Stimulated activated CD4-positive, alpha-beta T cell treated with anti-CD3 and anti-CD28 coated beads, Interleukin-15, amount 100 ng/mL, for 1 hour (primary cell): ENCODE measurements at places on chromosomes 4 and X.

GRCh38 chr4:16942491-16942890, 44.0 kb upstream of the LDB2 start:
- no peak for DNase-seq

GRCh38 chr4:8033067-8033755, 93.5 kb upstream of the AFAP1 start:
- no peak for DNase-seq

- no peak for DNase-seq
Observed at GRCh38 chr4:177574446-177574845, 132.2 kb upstream of the AGA start.

DNA sequence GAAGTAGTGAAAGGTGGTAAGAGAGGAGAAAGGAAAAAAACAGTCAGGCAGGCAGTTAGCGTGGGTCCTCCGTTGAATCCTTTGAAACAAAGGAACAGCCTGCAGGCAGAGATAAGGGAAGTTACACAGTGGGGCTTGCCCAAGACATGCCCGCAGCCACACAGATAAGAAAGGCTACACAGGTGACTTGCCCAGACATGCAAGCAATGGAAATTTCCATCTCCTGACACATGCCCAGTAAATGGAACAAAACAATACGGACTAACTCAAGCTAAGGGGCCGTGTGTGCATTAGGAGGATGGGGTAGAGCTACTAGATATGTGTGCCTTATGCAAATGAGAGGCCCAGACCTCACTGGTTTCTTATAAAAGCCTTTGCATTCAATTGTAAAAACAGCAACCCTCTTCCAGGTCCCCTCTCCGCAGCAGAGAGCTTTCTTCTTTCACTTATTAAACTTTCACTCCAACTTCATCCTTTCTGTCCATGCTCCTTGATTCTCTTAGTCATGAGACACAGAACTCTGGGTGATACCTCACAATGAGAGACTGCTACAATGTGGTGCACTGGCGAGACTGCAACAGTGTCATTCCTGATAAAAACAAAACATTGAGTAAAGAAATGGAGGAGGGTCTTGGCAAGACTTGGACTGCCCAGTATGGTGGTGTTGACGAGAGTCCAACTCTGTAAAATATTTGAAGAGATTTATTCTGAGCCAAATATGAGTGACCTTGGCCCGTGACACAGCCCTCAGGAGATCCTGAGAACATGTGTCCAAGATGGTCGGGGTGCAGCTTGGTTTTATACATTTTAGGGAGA, 997.4 kb upstream of the PRKX start:
- DNase-seq, result no peak

GRCh38 chr4:20359692-20360091, 108.0 kb downstream of the SLIT2 start:
- DNase-seq, result no peak

GRCh38 chrX:86033385-86033784, 14.0 kb downstream of the CHM start:
- no peak for DNase-seq

DNA sequence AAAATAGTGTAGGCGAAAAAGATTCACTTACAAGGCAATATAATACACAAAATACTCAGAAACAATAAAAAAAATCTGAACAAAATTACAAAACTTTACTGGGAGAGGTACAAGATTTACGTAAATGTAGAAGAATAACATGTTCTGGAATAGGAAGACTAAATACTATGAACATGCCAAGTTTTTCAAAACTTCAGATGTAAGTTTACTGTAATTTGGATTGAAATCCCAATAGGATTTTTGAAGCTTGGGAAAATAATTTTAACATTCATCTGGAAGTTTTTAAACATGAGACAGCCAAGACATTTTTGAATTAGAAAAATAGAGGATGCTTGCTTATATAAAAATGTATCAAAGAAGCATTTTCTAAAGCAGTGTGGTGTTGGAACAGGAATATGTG, 30.5 kb upstream of the CT83 start:
- no peak for DNase-seq

- DNase-seq, result no peak
Observed at GRCh38 chr4:699816-700580, 5.6 kb upstream of the PCGF3 start.

DNA sequence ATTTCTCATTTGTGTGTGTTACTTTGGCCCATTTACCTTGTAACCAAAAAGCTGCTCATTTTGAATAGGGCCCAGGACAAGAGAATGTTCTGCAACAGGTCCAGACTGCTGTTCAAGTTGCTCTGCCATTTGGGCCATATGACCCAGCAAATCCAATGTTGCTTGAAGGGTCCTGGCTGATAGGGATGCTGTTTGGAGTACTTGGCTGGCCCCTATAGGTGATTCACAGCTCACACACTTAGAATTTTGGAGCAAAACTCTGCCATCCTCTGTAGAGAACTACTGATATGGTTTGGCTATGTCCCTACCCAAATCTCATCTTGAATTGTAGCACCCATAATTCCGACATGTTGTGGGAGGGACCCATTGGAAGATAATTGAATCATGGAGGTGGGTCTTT, 131.5 kb downstream of the AASDH start:
- DNase-seq, result no peak

DNA sequence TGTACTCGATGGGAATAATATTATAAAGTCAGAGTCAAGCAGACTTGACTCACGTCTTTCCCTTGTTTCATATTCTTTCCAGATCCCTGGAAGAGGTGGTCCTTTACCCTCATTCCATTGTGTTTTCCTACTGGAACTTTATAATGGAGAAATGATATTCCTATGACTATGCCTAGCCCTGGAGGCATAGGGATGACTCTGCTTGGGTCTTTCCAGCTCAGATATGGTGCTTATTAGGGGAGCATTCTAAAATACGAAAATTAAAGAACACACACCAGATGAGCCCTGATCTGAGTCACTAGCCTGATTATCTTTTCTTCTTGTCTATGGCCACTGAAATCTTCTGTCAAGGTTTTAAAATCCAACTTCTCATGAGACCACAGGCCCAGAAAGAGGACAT, 231.4 kb downstream of the ANKRD50 start:
- DNase-seq, result no peak

- no peak for DNase-seq
Observed at GRCh38 chrX:100120956-100121355, 289.1 kb downstream of the PCDH19 start.

DNA sequence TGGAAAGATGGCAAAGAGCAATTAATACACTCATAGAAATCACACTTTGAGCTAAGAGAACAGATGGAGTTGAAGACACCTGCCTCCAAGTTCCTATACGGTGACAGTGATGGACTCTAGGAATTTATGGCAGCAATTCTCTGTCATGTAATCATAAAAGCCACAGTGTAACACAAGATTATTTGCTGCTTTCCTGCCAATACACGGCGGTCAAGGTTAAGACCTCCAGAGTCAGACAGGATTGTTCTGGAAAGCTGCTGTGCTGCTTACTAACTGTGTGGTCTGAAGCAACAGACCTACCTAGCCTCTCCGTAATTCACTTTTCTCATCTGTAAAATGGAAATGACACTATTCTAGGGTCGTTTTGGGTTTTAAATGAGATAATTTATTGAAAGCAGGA, 14.6 kb upstream of the KIT start:
- no peak for DNase-seq

DNA sequence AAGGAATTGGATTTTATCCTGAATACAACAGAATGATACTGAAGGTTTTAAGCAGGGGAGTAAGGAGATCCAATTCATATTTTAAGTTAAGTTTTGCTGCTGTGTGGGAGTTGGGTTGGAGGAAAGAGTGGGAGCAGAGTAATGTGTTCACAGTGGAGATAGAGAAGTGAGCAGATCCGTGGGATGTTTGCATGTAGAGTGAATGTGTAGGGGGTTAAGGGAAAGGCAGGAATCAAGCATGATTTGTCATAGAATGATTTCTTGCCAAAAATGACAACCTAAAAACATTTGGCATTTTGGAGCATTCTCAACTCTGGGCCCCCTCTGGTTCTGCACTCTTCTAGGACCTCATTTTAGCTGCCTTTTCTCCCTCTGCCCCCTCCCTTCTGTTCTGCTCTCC, 76.6 kb downstream of the ARHGAP10 start:
- DNase-seq, result no peak

DNA sequence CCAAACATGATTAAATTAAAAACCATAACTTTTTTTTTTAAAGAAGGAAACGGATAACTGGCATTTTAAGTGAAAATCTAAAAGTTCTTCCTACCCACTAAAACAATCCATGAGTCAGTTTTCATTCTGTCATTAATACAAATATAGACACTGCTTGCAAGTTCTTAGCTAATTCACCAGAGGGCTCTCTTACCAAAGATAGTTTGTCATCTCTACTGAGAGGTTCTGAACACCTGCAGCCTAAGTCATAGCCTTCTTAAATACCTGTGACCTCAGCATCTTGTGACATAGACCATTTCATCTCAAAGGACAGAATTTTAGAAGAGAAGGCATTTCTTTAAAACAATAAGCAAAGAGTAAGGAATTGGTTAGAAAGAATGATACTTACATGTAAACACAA, 65.3 kb upstream of the FAM120C start:
- DNase-seq, result no peak

- DNase-seq, result no peak
Observed at GRCh38 chr4:175034986-175035705, 117.0 kb downstream of the ADAM29 start.

GRCh38 chr4:103415801-103416200, 217.7 kb upstream of the CENPE start:
- no peak for DNase-seq

DNA sequence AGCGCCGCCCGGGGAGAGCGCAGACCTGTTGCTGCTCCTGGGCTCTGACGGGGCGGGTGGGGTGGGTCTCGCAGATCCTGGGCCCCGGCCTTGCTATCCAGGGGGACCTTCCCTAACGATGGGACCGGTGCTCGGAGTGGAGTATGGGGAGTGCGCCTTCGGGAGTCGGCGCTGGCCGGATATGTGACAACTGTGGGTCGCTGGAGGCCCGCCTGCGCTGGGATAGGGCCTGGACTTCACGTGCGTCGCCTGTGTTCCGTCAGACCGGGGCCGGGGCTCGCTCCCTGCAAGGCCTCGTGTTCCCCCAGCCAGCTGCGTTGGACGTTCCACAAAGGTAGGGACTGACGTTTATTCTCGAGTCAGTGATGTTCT, 1.3 kb downstream of the TBL1X start:
- no peak for DNase-seq

DNA sequence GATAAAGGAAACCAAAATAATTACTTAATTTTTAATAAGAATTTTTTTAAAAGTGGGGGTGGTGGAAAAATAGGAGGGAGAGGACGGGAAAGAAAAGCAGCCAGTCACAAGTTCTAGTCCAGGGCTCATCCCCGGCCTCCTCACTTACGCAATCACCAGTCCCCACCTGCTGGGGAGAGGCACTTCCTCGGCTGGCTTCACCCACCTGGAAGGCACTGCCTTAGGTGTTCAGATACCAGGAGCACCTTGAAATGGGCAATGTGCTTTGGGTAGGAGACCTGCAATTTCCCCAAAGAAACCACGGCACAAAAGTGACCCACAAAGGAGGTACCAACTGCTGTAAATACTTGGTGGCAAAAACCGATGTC, 23.8 kb downstream of the AFAP1 start:
- no peak for DNase-seq

DNA sequence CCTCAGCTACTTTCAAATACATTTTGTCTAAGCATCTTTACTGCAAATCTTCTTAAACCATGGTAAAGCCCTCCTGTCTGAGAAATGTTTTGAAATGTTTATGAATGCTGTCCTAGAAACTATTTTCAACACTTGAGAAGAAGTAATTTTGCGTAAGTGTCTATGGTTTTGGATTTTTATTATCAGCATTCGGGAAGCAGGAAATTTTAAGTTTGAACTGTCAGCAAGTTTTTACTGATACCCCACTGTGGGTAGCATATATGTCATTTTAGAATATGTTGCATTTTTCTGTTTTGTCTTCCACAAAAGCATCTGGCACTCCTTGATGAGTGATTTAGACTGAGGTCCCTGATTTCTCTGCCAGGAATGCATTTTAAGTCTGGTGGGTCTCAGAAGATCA, 302.4 kb upstream of the GIMD1 start:
- DNase-seq, result no peak

DNA sequence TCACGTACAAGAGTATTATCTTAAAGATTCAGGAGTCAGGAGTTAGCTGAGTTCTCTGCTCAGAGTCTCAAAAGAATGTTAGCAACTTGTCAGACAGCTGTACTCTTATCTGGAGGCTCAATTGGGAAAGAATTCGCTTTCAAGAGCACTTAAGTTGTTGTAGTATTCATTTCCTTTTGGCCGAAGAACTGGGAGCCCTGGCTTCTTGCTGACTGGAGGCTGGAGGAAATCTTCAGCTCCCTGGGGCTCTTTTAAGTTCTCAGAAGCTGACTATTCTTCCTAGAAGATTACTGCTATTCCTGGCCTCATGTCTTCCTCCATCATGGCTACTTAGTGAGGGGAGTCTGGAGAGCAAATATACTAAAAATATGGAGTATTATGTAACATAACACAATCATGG, 587.2 kb downstream of the EPHA5 start:
- DNase-seq, result no peak

- no peak for DNase-seq
Observed at GRCh38 chr4:56575820-56576429, 70.3 kb downstream of the ARL9 start.

- no peak for DNase-seq
Observed at GRCh38 chr4:14130551-14130950, 503.0 kb upstream of the BOD1L1 start.

DNA sequence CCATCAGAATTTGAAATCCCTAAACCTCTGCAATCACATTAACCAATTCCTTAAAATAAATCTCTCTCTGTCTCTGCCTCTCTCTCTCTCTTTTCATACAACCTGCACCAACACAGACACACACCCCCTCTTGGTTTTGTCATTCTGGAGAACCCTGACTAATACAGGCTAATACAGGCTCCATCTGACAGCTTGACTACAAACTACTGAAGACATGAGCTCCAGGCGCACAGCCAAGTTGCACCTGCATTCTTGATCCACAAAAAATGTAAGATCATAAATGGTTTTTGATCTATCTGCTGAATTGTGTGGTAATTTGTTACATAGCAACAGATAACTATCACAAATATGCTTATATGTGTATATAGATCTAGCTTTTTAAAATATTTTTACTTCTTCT, 2414.2 kb downstream of the PCDH7 start:
- no peak for DNase-seq

DNA sequence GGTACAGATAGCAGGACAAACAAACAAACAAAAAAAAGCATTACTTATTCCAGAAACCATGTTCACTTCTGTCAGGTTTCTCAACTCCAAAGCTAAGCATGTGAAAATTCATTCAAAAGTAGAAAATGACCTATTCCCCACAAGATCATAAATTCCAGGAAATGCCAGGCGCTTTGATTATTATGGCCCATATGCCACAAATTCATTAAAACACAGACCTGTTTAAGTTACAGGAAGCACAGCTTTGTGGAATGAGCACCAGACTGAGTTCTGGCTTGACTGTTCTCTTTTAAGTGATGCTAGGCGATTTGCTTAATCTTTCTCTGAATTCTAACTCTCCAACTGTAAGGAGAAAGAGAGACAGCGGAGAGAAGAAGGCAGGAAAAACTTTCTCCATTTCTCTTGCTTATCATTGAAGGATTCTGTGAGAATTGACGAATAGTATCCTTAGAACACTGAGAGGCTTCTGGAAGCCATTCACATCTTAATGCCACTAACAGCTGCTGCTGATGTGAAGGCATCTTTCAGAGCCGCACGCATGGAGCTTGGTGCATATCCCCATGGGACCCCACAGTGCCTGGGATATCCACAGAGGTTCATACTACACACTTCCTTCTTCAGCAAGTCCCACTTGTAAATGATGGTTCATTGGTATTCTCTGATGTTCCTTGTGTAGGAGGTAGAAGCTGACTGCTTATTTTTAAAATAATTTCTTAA, 138.0 kb downstream of the ZNF674 start:
- DNase-seq, result no peak

- no peak for DNase-seq
Observed at GRCh38 chr4:120158841-120159463, 92.3 kb upstream of the MAD2L1 start.
